ENCODE measurements at places on chromosomes 1 and 21.
A peak's percentile ranks its signal among the peaks of the same experiment; 100 is the strongest.

DNA sequence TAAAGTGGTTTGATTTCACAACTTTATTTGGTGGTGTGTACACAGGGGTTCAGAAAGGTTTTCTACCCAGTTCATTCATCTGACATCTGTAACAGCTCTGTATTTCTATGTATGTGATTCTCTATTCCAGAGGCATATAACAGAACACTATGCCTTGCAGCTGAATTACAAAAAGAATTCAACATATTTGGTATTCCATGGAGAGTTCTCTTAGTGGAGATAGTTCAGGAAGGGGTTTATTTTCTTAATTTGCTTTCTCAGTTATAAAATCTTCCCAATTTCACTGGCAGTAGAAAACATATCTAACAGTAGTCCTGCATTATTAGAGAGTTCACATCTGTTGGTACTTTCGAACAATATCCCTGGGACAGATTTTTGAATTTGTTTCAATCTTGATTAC lies 207.9 kb upstream of the LYPLAL1 start:
- no peak for DNase-seq

DNA sequence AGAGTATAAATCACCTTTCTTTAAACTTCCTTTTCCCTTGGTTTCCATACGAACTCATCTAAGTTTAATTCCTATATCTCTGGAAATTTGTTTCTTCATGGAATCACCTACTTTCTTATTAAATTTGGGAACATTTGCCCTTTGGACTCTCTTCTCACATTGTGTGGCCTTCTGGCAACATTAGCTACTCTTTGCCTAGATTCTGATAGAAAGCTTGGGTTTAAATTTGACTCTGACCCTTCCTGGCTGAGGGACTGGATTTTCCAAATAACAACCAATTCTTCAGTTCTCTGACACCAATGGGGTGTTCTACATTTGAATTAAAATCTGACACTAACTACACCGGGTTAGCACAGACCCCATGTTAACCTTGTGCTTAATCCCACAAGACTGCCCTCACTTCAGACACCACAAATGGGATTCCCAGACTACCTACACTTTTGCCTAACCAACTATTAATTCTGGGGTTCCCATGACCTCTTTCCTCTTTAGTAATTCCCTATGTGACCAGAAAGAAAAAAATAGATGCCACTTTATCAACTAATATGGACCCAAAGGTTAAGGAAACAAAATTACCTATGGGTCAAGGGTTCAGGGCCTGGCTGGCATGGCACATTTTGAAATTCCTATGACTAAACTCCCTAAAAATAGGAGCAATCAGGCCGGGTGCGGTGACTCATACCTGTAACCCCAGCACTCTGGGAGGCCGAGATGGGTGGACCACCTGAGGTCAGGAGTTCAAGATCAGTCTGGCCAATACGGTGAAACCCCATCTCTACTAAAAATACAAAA lies 9.7 kb upstream of the THEM4 start:
- DNase-seq, result peak; percentile 22

- no peak for DNase-seq
Measured at GRCh38 chr1:152997901-152998300, 3.6 kb upstream of the SPRR3 start.

- DNase-seq, result peak; percentile 4
Measured at GRCh38 chr21:16842696-16843035, 670.2 kb upstream of the CXADR start.

DNA sequence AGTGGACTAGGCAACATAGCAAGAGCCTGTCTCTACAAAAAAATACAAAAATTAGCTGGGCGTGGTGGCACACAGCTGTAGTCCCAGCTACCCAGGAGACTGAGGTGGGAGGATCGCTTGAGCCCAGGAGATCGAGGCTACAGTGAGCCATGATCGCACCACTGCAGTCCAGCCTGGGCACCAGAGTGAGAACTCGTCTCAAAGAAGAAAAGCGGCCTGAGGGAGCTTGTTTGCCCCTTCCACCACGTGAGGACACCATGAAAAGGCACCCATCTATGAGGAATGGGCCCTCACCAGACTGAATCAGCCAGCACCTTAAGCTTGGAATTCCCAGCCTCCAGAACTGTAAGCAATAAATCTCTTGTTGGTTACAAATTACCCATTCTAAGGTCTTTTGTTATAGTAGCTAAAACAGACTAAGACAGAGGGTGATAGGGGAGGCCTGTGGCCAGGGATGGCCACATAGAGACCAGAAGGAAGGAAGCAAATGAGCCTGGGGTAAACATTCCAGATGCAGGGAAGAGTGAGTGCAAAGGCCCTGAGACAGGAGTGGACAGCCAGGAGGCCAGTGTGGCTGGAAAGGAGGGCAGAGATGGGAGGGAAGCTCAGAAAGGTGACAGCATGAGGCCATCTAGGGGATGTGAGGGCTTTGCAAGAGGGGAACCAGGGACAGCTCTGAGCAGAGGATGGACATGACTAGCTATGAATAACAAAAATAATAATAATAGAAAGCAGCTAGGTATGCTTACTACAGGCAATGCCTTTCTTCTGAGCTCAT lies 120.1 kb downstream of the MATN1 start:
- no peak for DNase-seq

DNA sequence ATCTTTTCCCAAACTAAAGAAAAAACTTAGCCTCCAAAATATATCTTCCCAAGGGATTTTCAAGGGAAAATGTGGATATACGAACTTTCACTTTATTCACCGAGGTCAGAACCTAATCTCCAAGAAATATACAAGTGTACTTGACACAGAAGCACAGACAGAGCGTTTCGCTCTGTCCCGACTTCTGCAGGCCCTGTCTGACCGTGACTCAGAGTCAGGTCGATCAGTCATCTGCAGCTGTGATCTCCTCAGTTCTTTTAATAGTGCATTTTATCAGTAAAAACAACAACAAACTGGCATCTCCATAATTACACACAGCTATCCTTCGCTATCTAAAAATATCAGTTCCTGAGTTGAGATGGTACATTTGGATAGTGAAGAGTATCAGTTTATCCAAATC lies 226.6 kb downstream of the TM2D1 start:
- no peak for DNase-seq

- DNase-seq, result no peak
Measured at GRCh38 chr1:58979677-58980076, 195.8 kb upstream of the JUN start.

DNA sequence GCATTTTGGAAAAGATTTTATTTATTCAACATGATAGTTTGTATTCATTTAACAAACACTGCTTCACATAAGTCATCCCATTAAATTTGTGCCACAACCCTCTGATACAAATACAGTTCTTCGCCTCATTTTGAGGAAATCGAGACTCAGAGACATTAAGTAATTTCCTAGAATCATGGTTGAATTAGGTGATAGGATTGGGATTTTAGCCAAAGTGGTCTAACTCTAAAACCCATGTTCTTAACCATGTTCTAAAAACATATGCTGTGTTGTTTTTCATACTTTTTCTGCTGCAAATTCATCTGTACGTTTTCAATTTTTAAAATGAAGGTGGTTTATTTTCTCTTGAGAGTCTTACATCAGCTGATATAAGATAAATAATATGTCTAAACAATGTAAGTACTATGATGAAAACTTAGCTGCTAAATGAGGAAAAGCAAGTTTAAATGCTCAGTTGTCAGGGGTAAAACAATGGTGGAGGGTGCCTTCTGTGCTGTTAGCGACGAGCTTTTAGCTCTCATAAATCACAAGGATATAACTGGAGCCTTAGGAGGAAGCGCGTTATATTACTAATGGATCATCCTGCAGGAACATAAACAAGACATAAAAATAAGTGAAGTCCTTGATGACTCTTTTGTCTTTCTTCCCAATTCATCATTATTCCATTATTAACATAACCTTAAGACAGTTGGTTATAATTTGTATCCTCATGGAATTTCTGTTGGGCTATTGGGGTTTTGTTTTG lies 97.7 kb downstream of the CACHD1 start:
- DNase-seq, result peak; percentile 49

GRCh38 chr21:39327727-39328126 lies 14.3 kb upstream of the BRWD1 start:
- DNase-seq, result no peak

GRCh38 chr1:240363315-240363714 lies 248.6 kb downstream of the GREM2 start:
- no peak for DNase-seq

DNA sequence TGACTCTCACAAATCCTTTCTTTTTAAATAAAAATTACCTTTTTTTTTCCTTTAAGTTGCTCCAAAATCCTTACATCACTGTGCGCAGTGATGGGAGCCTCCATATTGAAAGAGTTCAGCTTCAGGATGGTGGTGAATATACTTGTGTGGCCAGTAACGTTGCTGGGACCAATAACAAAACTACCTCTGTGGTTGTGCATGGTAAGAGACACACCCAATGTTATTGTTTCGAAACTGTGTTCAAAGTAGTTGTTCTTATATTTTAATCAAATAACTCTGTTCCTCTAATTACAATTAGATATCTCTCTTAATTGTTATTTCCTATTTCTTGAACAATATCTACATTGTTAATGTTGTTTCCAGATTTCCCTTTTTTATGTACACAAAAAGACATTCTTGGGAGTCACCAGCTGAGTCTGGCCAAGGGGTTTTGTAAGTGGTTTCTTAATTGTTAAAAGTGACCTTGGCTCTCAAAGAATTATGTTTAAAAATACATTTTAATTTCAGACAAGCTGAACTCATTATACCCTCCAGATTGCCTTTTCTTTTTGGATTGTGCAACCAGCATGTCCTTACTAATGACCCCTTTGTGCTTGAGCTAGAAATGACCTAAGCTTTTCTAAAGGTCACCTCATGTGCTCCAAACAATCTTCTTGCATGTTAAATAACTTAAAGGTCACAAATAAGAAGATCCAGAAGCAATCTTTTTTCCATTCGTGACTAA lies 250.1 kb downstream of the HMCN1 start:
- DNase-seq, result no peak

- no peak for DNase-seq
Measured at GRCh38 chr1:19477284-19478249, 7.8 kb downstream of the CAPZB start.

GRCh38 chr1:209040351-209040750 lies 543.2 kb upstream of the CAMK1G start:
- DNase-seq, result peak; percentile 15

- DNase-seq, result no peak
Measured at GRCh38 chr1:222889440-222889839, 74.6 kb downstream of the DISP1 start.

GRCh38 chr21:44486302-44486701 lies 31.0 kb downstream of the LRRC3 start:
- no peak for DNase-seq

GRCh38 chr1:64133036-64133435 lies 70.4 kb upstream of the UBE2U start:
- peak; percentile 96 for DNase-seq

DNA sequence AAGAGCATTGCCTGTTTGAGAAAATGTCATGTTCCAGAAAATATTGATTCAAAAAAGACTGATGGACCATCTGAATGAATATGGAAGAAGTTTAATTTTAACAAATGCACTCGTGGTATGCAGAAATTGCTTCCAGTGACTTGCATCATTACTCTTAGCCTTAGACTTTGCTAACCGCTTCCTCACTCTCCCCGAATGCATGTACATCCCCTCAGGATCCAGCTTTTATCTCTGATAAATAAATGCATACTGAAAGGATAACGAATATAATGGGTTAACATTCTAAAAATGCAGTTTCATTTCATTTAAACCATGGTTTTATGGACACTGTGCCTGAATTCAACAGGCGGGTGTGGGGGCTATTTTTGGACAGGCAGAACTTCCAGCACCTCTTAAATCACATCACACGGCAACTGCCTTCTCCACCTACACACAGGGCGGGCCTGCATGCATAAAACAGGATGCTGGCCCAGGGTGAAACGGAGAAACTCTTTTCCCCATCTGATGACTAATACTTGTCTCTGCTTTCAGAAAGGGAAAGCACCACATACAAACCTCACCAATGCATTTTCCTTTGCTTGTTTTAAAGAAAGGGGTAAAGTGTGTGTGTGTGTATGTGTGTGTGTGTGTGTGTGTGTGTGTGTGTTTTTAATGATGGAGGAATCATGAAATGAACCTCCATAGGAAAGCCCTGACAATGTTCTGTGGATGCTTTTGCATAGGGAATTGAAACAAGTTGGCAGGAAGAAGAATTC lies 48.7 kb downstream of the SPAG17 start:
- DNase-seq, result peak; percentile 33

DNA sequence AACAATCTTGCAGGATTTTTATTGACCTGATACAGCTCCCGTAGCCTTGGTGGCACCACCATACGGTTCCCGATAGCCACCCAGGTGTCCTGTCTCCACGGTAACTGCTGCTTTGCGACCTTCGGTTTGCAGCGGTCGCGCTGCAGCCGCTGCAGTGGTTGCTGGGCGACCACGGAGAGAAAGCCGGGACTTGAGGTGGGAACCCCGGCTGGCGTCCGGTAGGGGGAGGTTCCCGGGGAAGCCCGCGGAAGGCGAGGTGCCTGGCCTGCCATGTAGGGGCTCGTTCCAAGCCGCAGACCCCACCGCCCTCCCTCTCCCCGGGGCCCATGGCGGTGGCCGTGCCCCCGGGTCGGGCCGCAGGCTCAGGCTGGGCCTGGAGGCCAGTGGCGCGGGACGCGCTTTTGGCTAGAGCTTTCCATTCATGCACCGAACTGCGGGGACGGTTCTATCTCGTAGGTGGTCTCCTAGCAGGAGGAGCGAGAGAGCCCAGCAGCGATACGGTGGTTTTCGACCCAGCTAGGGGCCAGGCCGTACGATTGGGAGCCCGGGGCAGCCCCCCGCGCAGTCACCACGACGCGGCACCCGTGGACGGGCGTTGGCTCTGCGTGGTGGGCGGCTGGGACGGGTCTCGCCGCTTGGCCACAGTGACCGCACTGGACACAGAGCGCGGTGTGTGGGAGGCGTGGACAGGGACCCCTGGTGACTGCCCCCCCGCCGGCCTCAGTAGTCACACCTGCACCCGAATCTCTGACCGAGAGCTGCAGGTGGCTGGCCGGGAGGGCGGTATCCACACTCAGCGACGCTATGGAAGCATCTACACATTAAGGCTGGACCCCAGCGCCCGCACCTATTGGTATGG lies at the start of gene KLHDC9:
KLHDC9 (plus strand) TSS at position 152 of the 859 bp plus-strand sequence; CDS start at position 327, 175 bp downstream.
- peak; percentile 61 for DNase-seq

- DNase-seq, result peak; percentile 56
Measured at GRCh38 chr1:42176902-42177519, 12.5 kb upstream of the GUCA2A start.

DNA sequence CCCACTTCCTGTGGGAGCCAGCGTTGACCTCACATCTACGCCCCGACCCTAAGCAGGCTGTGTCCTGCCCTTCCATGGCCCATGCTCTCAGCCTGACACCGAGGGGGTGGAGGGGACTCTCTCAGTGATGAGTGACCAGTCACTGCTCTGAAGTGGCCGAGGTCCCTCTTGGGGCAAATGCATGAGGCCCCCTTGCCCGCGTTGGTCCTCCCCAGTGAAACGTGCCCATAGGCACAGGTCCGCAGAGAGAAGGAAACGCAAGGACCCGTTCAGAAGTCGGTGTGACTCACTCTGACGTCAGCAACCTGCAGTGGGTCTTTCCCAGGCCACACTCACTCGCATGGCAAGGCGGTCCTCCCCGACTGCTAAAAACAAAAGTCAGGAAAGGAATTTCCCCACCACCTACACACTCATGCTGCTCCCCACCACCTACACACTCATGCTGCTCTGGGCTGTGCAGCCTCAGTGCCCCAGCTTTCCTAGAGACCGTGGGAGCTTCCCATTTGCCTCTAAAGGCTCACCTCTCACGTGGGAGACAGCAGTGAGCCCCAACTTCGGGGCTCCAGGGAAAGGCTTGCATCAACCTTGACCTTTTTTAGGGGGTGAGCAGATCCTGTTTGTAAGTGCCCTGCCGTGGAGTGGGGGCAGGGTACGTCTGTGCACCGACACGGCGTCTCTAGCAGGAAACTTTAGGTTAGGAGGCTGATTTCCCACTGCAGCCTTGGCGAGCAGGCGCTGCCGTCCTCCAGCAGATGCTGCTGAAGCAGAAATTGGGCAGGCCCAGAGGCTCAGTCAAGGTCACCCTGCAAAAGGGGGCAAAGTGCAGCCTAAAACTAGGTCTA lies 11.4 kb downstream of the UBASH3A start:
- DNase-seq, result no peak

Data from HCEC 1CT (cell line).